ENCODE measurements at places on chromosomes 12 and 14.

- DNase-seq, result no peak
These were observed 55.8 kb downstream of the PRIMA1 start for GRCh38 chr14:93732524-93732923.

GRCh38 chr12:24197532-24197931, 248.1 kb upstream of the SOX5 start:
- no peak for DNase-seq

GRCh38 chr12:12561371-12562015, 1.2 kb downstream of the DUSP16 start:
- peak; percentile 69 for DNase-seq

DNA sequence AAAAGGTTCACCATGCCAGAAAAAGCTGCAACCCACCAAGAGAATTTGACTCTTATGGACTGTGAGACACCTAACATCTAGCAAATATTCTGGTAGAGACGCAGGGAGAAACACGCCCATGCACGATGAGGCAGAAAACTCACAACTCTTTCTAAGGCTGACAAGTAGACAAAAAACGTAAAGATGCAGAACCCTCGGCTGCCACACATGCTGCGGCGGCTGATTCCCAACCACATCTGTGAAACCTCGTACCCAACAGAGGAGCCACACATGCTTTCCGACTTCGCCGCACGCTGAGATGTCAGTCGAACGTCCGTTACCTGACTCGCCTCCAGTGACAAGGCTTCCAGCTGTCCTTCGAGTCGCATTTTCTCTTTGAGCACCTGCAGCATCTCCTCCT, 21.8 kb downstream of the GOLGA3 start:
- DNase-seq, result no peak

GRCh38 chr12:68393417-68393816, 61.3 kb upstream of the MDM1 start:
- DNase-seq, result no peak

- peak; percentile 50 for DNase-seq
These were observed 82.2 kb downstream of the ADCK1 start for GRCh38 chr14:77882098-77882497.

DNA sequence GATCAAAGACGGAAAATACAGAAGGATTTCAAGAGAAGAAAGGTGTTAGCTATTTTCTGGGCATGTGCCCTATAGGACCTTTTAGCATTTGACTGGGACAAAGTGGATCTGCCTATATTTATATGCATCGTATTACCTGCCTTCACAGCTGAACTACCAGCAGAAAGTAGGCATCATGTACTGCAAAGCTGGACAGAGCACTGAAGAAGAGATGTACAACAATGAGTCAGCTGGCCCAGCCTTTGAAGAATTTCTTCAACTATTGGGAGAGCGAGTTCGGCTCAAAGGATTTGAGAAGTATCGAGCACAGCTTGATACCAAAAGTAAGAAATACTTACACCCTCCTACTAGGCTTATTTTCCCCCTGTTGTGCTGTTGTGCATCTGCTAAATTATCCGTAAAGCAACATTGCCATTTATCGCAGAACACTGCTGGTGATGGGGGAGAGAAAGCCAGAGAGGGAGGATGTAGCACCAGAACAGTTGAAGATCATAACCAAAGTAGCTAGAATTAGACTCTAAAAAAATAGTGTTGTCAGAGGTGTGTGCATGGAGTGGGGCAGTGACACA, 282.0 kb upstream of the RGS6 start:
- DNase-seq, result peak; percentile 11

- DNase-seq, result no peak
These were observed 275.5 kb upstream of the TMEM132C start for GRCh38 chr12:127991485-127991884.

GRCh38 chr12:95131589-95132340, 58.3 kb upstream of the NR2C1 start:
- no peak for DNase-seq

DNA sequence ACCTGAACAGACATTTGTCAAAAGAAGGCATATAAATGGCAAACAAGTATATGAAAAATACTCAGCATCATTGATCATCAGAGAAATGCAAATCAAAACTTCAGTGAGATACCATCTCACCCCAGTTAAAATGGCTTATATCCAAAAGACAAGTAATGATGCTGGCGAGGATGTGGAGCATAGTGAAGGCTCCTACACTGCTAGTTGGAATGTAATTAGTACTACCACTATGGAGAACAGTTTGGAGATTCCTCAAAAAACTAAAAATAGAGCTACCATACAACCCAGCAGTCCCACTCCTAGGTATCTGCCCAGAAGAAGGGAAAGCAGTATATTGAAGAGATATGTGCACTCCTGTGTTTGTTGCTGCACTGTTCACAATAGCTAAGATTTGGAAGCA, 146.1 kb downstream of the TGFB3 start:
- no peak for DNase-seq

DNA sequence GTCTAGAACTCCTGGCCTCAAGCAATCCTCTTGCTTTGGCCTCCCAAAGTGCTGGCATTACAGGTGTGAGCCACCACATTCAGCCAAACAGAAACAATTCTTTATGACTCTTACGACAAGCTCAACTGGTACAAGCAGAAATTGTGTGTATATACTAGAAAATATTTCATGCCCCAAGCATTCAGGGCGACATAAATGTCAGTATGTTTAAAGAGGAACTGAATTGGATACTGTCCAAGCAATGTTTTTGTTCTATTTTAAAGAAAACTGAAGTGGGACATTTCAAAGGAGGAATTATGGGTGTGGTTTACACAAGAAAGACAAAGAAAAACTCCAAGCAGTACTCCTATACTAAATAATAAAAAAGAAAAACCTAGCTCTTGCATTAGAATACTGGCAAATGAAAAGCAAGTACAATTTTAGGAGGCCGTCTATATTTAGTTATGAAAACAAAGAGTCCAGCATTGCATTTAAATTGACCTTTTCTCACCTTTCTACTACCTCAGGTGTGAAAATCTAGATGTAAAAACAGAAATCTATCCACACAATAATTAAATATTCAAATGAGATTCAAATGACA, 48.9 kb downstream of the PPP1R12A start:
- no peak for DNase-seq

DNA sequence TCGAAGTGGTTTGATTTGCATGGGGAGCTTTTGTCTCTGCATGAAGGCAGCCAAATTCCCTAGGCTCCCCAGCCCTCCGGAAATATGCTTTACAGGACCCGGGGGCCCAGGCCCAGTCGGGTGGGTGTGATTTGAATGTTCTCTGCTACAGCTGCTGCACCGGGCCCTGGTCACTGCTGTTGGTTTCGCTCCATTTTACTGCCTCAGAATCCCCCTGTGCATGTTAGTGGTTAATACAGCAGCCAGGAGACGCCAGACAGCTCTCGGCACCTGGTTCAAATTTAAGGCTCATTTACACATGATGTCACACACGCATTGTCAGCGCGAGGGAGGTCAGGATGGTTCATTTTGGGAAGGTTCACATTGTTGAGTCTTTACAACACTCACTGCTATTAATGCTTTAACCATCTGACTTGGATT, 99.6 kb downstream of the SLC38A6 start:
- no peak for DNase-seq

DNA sequence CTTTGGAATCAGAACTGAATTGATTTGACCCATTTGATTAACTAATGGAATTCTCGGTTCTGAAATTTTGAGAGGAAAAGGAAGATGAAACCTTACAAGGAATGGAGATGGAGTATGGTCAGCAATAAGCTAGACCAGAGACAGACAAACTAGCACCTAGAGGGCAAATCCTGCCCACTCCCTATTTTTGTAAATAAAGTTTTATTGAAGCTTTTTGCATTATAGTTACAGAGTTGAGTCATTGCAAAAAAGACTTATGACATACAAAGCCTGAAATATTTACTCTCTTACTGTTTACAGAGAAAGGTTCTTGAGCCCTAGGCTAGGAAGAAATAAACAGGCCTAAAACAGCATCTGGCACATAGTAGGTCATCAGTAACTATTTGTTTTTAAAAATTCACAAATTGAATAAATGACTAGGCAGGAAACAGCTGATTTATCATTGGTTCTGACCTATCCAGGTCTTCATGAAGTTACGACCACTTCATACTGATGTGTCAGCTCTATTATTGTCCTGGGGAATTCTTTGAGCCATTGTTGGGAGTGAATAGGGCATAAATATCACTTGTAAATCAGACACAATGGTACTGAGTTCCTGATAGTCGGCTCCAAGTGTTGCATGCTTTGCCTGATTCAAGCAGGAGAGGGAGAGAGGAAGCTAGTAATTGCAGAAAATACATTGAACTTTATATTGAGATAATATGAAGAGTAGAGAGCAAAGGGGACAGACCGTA, 14.6 kb upstream of the STAB2 start:
- DNase-seq, result no peak

GRCh38 chr12:130713581-130713991, 2.5 kb downstream of the RIMBP2 start:
- no peak for DNase-seq

DNA sequence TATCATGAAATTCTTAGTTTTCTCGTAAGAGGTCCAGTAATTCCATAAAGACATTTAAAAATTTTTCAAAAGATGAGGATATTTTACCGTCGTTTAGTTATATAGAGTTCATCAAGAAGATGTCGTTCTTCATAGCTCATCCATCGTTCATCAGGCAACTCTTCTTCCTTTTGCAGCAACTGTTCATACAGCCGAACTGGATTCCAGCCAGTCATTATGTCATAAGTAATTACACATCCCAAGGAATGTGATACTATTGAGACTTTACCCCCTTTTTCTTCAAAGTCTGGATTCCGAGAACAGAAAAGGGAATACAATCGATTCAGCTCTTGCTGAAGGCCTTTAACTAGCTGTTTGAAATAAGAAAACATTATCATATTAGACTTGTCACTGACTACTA, 90.3 kb downstream of the DDHD1 start:
- peak; percentile 11 for DNase-seq

DNA sequence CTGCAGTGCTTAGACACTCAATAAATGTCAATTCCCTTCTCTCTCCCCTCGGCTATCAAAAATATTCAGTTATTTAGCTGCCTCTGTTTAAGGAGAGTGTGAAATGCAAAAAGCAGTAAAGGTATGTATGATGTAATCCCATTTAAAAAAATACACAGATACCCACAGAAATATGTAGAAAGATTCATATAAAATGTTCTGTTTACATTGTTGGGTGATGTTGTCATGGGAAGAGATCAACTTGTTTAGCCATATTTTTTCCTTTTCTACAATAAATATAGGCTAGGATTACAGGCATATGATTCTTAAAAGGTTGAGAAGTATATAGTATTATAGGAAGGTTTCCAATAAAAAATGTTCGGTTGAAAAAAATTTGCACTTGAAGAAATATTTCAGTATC, 7.8 kb downstream of the PPP2R3C start:
- DNase-seq, result no peak

DNA sequence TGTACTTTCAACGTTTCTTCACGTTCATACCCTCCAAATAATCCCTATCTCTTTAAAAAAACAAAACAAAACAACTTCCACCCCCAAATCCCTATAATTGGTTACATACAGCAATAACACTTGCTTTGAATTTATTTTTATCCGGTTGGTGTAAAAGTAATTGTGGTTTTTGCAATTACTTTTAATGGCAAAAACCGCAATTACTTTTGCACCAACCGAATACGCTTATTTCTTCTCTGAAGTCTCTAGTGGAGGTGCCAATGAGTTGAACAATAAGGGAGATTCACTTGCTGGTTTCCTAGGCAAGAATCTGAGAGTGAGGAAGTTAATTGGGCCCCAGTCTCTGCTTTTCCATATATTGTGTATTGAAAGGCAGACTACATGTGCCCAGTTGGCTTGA, 133.3 kb downstream of the DACT1 start:
- DNase-seq, result no peak

- DNase-seq, result no peak
These were observed 2.9 kb upstream of the NAB2 start for GRCh38 chr12:57085999-57086492.

GRCh38 chr12:101485021-101485420, 9.9 kb downstream of the SPIC start:
- peak; percentile 33 for DNase-seq

DNA sequence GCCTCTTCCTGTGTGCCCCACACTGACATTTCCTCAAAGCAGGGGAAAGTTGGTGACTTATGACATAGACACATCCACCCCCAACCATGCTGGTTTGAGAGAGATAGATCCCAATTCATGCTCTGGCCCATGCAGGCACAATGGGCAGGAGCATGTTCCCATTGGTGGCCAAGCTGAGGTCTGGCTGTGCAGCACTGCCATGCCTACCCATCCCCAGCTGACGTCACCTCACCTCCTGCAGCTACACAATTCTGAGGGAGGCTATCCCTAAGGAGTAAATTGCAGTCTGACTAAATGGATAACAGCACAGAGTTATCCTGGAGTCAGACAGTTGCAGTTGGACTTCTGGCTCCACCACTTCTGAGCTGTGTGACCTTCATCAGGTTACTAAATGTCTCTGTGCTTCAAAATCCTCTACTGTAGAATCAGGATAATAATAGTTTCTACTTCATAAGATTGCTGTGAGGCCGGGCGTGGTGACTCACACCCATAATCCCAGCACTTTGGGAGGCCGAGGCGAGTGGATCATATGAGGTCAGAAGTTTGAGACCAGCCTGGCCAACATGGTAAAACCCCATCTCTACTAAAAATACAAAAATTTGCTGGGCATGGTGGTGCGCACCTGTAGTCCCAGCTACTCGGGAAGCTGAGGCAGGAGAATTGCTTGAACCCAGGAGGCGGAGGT, 323.9 kb downstream of the BCL11B start:
- DNase-seq, result no peak

GRCh38 chr12:105083551-105084105, 630 bp downstream of the ALDH1L2 start:
- peak; percentile 64 for DNase-seq

- DNase-seq, result no peak
These were observed 140.9 kb downstream of the ESRRB start for GRCh38 chr14:76516884-76517283.

DNA sequence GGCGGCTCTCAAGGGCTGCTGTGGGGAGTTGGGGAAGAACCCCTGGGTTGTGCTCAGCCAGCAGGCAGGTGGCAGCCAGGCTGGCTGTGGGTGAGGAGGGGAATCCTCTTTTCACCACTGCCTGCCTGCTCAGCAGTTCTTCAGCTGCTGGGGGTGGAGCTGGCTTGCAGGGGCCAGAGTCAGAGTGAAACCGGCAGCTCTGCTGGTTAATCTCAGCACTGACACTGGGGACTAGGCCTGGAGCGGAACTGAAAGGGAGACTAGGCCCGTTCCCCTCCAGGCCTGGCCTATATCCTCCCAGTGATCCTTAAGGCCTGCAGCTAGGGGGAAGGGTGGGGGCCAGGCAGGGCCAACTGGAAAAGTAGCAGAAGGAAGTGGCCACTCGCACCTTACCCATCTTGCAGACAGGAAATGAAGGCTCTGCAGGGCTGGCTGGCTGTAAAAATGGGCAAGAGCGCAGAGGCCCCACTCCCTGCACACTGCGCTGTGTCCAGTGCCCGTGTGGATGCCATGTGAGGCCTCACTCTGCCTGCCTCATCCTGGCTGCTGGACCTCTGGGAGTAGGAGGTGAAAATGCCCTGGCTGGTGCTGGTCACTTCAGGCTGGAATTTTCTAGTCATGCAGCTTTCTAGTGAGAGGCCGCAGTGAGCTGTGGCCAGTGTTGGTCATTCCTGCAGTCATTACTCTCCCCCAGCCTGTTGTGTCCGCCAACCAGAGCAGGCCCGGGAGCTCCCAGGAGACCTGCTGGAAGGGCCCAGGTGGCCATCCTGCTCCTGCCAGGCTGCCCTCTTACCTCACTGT, 39.4 kb downstream of the SH2B3 start:
- peak; percentile 81 for DNase-seq
